ENCODE measurements at places on chromosomes 6 and 20.

DNA sequence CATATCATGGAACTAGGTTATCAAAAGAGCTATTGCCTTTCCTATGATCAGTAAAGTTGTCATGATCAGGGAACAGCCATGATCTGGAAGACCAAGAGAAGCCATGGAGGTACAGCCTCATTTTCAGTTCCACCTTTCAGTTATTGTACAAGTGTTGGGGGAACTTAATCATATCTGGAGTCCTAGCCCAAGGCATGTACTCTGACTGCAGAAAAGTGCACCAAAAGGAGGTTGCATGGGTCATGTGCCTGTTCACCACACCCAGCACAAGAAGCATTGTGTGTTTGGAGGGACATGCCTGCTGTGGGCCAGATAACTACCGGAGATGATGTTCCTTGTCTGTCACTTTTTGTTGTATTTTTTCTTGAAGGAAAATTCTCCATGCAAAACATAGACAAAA lies 185.8 kb upstream of the MAN1A1 start:
- DNase-seq = no peak

DNA sequence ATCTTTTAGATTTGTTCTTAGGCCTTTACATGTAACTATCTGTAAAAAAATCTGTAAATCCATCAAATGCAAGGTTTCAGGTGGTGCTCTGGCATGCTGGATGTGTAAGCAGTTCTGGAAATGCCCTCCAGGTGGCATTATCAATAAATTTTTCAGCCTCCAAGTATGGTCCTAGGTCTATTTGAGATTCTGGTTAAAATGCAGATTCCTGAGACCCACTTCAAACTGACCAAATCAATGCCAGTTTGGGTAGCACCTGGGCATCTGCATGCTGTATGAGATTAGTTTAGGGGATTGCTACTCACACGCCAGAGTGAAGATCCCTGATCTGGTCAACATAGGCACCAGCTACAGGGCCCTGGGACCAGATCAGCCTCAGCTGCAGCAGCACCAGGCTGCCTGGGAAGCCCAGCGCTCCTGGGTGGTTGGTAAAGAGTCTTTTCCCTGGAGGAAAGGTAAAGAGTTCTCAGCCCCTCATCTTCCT lies 507.3 kb upstream of the CITED2 start:
- DNase-seq = peak; percentile 34

- DNase-seq = peak; percentile 90
Measured at GRCh38 chr6:3841066-3841454, 8.1 kb upstream of the FAM50B start.

DNA sequence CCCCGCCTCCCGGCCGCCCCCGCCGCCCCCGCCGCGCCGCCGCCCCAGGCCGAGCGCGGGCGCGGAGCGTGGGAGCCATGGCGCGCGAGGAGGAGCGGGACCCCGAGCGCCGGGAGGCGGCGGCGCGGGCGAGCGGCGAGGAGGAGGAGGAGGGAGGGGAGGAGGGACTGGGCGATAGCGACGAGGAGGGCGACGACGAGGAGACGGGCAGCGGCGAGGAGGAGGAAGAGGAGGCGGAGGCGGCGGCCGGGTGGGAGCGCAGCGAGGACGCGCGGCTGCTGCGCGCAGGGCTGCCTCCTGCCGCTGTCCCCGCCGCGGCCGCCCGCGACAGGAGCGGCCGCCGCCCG lies at the start of gene SLC24A3:
Gene SLC24A3 (plus strand): TSS at position 174 of the 347 bp plus-strand sequence.
- no peak for DNase-seq

- DNase-seq = no peak
Measured at GRCh38 chr6:127457456-127458064, 1.6 kb downstream of the KIAA0408 start.

DNA sequence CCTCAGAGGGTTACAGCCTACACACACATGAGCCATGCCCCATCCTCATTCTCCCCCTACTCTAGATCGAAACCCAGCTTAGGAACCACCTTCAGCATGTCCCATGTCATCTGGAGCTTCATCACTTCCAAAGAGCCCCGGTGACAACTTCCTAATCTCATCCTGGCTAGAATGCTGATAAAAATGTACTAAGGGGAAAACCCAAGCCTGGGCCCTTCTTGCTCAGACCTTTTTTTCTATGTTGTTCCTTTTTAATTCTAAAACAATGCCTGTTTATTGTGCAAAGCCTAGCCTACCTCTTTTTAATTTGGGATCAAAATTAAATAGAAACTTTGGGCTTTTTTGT lies 44.1 kb upstream of the NT5E start:
- no peak for DNase-seq

- DNase-seq = no peak
Measured at GRCh38 chr6:137121401-137121997, 51.9 kb downstream of the IL22RA2 start.

- DNase-seq = no peak
Measured at GRCh38 chr6:126054802-126055201, 68.5 kb downstream of the TRMT11 start.

DNA sequence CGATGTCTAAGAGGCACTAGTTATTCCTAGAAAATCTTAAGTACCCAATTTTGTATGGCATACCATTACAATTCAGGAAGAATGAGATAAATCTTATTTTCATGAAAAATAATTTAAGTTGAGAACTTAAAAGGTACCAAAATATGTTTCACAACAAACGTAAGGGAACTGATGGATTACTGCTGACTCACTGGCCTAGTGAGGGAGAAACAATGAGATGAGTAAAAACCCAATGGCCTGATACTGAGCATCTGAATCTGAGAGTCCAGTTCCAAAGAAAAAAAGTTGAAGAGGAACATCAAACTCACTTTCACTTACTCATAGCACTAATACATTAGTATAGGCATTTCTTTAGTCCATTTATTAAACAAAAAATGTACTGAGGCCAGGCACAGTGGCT lies 56.0 kb downstream of the MDN1 start:
- no peak for DNase-seq

- DNase-seq = no peak
Measured at GRCh38 chr6:130183271-130184222, 39.2 kb downstream of the SAMD3 start.

DNA sequence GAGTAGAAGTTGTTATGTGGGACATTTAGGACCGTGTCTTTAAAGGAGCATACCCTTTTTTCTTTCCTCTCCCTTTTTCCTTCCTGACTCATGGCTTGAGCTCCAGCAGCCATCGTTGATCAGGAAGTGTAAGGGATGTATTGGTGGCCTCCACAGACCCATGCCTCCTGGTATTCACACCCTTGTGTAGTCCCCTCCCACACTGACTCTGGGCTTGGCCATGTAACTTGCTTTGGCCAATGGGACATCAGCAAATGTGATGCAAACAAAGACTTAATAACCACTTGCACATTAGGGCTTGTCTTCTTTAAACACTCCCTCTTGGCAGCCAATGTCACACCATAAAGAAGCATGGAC lies 18.9 kb upstream of the SLC13A3 start:
- peak; percentile 54 for DNase-seq
